ENCODE measurements at places on chromosomes 1 and 21.

GRCh38 chr1:165408518-165408917 is 36.4 kb downstream of the RXRG start:
- no peak for DNase-seq

GRCh38 chr1:53324728-53325297 is 3.1 kb downstream of the LRP8 start:
- DNase-seq = no peak

DNA sequence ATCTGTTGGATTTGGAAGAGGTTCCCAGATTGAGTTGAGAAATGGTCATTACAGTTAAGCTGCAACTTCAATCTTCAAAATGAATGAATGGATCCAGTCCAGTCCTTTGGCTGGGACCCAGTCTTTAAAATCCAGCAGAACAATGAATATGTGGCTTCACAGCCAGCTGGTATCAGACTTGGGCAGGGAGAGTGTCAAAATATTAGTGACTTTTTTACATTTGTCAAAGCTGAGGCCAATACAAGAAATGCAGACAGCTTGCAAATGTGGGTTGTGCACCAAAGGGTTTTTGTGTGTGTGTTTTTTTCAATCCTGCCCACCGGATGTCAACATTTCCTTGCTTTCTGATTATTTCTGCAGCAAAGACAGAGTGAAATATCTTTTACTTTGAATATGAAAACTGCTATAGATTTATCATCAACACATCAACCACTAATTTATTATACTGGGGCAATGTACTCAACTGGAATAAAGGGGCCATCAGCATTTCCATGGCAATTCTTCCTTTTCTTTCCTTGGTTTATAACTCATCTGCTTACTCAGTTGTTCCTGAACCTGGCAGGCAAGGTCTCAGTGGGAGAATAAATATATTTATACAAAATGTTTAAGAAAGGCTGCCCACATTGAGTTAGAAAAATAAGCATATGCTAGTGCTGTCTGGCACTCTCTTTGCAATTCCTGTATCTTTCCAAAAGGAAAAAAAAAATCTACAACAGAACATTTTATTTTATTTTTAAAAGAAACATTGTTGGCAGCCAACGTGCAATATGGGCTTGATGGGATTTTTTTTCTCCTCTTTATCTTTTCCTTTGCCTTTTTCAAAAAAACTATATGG is 491.6 kb upstream of the C1orf87 start:
- DNase-seq = no peak

- DNase-seq = no peak
These were observed 89.1 kb upstream of the LYST start for GRCh38 chr1:235955777-235956176.

DNA sequence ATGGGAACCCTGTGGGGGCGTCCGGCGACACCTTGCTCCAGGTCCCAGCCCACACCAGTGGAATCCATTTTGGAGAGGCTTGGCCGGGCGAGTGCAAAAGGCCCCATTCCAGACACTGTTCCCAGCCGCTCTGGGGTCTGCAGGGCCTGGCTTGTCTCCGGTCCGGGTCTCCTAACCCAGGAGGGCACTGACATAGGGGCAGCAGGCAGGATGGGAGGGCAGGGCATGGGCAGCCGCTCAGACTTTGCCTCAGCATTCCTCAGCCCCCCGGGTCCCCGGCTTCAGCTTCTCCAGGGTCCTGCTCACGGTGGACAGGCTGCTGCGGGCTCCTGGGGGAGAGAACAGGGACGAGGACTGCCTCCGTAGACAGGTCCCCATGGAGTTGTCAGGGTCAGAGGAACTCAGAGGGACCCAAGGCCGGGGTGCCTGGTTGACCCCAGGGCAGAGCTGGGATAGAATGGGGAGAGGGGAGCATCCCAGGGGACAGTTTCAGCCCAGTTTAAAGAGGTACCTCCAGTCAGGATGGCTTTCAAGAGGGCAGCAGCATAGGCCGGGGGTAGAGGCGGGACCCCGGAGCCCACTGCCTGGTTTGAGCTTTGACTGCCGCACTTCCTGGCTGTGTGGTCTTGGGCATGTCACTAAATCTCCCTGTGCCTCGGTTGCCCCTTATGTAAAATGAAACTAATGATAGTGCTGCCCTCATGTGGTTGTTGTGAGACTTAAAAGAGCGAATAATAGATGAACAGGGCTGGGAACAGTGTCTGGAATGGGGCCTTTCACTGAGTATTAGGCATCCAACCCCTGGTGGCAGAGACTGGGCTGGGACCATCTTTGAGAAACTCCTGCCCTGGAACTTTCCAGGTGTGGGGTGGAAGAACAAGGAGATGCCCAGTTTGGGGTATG is 3.7 kb downstream of the KNCN start:
- no peak for DNase-seq

DNA sequence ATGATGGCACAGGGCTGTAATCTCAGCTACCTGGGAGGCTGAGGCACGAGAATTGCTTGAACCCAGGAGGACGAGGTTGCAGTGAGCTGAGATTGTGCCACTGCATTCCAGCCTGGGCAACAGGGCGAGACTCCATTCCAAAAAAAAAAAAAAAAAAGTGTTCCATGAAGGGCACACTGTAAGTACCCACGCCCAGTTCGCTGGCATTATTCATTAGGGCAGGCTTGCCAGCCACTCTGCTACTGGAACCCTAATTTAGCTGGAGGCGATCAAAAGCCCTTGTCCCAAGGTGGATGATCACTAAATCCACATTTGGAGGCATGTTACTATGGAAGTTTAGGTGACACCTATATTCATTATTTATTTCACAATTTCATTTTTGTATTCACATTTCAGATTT is 5.0 kb downstream of the IFNLR1 start:
- no peak for DNase-seq

GRCh38 chr1:6634371-6635052 is 9.8 kb downstream of the THAP3 start:
- DNase-seq = no peak

GRCh38 chr1:241810769-241811405 is 37.1 kb upstream of the EXO1 start:
- no peak for DNase-seq

- no peak for DNase-seq
These were observed 6.3 kb downstream of the EBNA1BP2 start for GRCh38 chr1:43165765-43166164.

GRCh38 chr1:162166917-162167615 is 97.6 kb downstream of the NOS1AP start:
- DNase-seq = no peak
